ENCODE measurements at places on chromosomes 13 and 19.

DNA sequence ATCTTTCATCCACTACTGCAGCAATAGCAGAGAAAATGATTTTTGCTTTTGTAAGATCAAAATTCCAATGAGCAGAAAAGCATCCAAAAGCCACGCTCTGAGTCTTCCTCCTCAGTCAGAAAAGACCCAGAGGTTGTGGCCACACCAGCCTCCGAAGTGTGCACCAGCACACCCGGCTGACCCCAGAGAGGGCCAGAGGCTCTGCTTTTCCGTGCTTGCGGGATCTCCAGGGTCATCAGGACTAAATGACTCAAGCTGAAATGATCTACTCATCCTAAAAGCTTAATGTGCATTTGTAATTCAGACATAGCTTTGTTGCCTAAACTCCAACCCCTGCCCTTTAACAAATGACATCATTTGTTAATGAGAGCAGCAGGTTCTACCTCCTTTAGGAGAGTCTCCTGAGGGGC is 16.5 kb downstream of the RXFP2 start:
- no peak for DNase-seq

- DNase-seq: no peak
These were observed 43.9 kb downstream of the ZC3H13 start for GRCh38 chr13:46008631-46009030.

- no peak for DNase-seq
These were observed 228.7 kb downstream of the LACC1 start for GRCh38 chr13:44108331-44108858.

GRCh38 chr19:39924389-39924788 is 10.0 kb downstream of the FCGBP start:
- no peak for DNase-seq

DNA sequence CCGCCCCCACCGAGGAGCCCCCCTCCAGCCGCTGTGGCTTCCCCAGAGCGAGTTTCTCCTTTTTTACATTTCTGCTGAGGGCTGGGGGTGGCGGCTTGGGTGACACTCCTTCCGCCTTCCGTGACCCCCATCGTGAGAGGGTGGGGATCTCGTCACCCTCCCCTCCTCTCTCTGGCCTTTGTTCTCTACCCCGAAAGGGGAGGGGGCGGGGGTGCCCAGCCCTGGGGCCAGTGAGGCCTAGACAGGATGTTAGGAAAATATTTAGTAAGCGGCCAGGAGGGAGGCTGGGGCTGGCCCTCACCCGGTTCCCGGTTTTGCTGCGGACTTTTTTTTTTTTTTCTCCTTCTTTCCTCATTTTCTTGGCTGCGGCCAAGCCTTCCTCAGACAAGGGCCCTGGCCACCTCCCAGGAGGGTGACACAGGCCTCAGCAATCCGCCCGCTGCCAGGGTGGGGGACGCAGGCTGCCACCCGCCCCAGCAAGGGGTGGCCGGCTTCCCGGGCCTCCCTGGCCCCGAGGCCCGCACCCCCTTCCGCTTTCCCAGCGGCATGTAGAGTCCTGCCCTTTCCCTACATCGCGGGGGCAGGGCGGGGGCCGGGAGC is 3.9 kb downstream of the MIDN start:
- DNase-seq: no peak

DNA sequence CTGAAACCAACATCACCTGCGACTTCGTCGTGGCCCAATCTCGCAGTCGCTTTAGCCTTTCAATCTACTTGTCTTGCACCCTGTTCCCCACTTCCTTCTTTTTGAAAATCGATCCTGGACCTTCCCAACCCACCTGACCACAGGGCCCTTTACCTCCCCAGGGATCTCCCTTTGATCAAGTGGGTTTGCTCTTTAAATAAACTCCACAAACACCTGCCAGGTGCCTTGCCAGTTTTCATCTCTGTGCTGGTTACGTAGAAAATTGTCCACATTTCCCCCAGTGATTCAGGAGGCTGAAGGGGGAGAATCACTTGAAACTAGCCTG is 14.5 kb upstream of the RAB20 start:
- DNase-seq: no peak

DNA sequence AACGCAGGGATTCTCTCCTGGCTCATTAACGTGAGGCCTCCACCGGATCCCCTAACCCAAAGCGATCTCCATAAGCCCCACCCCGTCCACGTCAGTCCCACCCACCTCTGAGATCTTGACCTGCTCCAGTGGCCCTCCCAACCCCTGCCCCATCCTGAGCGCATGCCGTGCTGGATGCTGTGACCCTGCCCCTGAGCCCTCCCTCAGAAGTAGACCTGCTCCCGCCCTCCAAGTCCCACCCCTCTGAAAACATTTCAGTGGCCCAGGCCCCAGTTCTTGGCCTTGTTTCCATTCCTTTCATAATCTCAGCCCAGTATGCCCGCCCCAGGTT is 19.9 kb downstream of the LMTK3 start:
- no peak for DNase-seq

DNA sequence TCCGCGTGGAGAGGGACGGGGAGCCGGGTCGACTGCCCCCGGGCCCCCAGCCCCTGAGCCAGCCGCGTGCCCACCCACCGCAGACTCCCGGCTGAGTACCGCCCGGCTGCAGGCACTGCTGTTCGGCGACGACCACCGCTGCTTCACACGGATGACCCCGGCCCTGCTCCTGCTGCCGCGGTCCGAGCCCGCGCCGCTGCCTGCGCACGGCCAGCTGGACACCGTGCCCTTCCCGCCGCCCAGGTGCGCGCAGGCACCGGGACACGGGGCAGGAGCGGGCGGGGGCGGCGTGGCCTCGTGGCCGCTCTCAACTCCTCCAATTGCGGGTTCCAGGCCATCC is 1.6 kb downstream of the AMH start:
- DNase-seq: no peak

DNA sequence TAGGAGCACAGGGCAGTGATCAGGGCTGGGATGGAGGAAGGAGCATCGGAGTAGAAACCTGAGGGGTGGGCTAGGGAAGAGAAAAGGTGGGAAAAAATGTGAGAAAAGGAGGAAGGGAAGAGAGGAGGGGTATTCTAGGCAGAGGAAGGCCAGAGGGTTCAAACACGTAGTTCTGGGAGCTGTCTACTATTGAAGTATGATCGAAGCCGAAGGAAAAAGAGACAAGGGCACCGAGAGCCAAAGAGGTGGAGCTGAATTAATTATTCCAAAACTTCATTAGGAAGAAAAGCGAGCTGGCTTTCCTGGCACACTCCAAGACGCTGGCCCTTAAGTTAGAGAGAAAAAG is 7.8 kb downstream of the DLL3 start:
- DNase-seq: no peak

Data from stimulated activated CD8-positive, alpha-beta memory T cell treated with anti-CD3 and anti-CD28 coated beads, Interleukin-4, amount 100 ng/mL, for 24 hours (primary cell).